ENCODE measurements at places on chromosomes 5 and 9. TPM values are rescaled to one million over a fixed set of nuclear protein-coding genes. Genes with fewer than 3 reads are reported as not detected.

DNA sequence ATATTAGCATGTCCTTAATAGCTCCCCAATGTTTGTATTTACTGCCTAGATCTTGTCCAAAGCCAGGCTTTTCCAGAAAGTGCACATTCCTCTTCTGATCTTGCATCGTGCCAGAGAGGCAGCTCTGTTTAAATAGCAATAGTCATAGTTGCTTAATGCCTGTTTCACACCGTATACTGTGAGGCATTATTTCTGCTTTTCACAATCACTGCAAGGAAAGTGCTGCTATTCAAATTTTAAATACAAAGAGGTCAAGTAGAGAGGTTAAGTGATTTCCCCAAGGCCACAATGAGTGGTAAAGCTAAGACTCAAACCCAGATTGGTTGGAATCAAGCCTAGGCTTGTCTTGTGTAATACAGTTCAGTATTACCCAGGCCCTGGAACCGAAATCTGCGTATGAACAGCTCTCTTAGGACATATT, 153.6 kb downstream of the SNX18 start:
- H3K27me3 ChIP-seq, result no peaks in the 10 kb centered on the region
- no peak overlapping the region for H3K27ac ChIP-seq
- no peaks in the 10 kb centered on the region for H3K36me3 ChIP-seq

The SCGB3A2 gene
- not detected for total RNA-seq

DNA sequence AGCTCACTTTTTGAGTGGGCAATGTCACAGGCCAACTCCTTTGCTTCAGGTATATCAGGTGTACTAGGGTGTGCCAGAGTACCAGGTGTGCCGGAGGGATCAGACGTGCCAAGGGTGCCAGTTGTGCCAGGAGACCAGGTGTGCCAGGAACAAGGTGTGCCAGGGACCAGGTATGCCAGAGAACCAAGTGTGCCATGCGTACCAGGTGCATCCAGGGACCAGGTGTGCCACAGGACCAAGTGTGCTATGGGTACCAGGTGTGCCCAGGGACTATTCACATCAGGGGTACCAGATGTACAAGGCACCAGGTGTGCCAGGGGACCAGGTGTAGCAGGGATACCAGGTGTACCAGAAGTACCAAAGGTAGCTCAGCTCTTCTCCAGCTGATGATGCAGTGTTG, 174.7 kb upstream of the S1PR3 start:
- no peak for DNase-seq
- peaks cover 26% of the 10 kb centered on the region for H3K4me1 ChIP-seq
- no peaks in the 10 kb centered on the region for H3K27me3 ChIP-seq
- no peaks in the 10 kb centered on the region for H3K36me3 ChIP-seq
- no peak overlapping the region for H3K4me3 ChIP-seq
- H3K27ac ChIP-seq, result no peak overlapping the region

The SLC6A3 gene
- not detected for total RNA-seq

The GALNT12 gene
- total RNA-seq, result 0.58 TPM

GRCh38 chr5:21152611-21153010, 1164.6 kb upstream of the CDH18 start:
- no peaks in the 10 kb centered on the region for H3K27me3 ChIP-seq
- no peak overlapping the region for H3K4me3 ChIP-seq
- no peaks in the 10 kb centered on the region for H3K4me1 ChIP-seq
- H3K36me3 ChIP-seq, result no peaks in the 10 kb centered on the region

DNA sequence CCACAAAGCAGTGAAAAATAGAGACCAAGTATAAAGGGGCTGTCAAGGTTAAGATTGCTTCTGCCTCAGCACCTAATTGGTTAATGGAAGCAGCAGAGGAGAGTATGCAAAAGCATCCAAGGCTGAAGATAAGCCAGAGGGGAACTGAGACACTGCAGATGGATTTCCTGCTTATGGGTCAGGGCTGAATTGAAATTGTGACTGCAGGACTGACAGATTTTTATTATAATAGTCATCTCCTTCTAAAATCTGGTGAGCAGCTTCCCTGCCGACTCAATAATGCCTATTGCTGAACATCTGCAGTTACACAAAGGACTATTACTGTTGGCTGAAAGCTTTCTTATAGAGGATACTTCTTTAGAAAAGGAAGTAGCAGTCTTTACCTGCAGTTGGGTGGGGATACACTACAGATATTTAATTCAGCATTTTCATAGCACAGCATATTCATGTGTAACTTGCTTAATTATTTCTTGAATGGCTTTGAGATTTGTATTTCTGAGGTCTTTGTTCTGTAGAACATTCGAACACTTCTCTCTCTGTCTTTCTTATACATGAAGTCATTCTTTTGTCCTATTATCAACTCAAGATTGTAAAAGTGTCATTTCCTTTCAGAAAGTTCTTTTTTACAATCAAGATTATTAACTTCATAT, 363.0 kb upstream of the RIOK2 start:
- no peaks in the 10 kb centered on the region for H3K27me3 ChIP-seq
- no peaks in the 10 kb centered on the region for H3K36me3 ChIP-seq
- no peak for DNase-seq

The KCNMB1 gene
- 1.5 TPM for total RNA-seq

GRCh38 chr9:91746904-91747303, 203.1 kb downstream of the ROR2 start:
- no peak overlapping the region for H3K27ac ChIP-seq
- no peak for DNase-seq
- no peaks in the 10 kb centered on the region for H3K4me1 ChIP-seq

DNA sequence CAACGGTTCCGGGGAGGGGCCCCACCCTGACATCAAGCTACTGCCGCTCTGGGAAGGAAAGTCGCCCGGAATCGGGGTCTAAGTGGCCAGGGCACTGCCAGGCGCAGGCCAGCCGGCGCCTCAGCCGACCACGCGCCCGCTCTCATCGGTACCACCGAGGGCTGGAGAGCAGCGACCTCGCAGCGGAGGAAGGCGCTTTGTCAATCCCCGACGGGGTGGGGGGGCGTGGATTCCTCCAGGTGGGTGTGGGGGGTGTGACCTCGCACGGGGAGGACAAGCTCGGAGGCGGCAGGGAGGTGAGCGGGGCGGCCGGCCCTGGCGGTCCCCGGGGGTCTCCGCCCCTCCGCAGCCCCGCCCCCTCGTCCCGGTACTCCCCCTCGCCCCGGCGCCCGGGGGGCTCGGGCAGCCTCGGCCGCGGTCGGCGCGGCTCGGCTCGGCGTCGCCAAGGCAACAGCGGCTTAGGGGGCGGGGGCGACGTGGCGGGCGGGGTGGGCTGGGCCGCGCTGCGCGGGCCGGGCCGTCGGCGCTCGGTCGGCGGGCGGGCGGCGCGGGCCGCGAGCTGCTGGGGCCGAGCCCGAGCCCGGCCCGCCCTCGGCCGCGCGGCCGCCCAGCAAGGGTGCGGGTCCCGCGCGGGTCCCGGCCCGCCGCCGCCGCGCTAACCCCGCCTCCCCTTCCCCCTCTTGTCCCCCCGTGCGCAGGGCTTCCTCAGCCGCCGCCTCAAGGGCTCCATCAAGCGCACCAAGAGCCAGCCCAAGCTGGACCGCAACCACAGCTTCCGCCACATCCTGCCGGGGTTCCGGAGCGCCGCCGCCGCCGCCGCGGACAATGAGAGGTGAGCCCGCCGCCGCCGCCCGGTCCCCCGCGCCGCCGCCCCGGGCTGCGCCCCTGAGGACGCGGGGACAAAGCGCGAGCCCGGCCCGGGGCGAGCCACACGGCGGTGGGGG, 47.5 kb downstream of the DAB2IP start:
- H3K27ac ChIP-seq, result peak overlapping the region; percentile 84
- H3K4me1 ChIP-seq, result peaks cover 57% of the 10 kb centered on the region
- H3K36me3 ChIP-seq, result no peaks in the 10 kb centered on the region

DNA sequence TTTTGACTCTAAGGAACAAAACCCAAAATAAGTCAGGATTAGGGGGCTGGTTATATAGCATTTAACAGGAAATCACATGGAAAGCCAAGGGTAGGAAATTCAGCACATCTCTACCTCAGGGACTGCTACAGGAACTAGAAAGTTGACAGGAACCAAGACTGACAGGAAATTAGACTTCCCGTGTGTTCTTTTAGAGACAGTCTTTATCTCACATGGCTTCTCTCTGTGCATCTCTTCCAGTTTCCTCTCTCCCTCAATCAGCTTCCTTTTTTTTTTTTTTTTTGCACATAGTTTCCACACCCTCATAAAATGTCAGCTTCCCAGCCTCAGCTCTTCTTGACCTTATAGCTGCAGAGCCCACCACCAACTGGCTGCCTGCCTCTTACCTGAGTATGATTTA, 4.8 kb downstream of the RECK start:
- no peaks in the 10 kb centered on the region for H3K27me3 ChIP-seq
- H3K4me3 ChIP-seq, result no peak overlapping the region
- DNase-seq, result no peak
- H3K4me1 ChIP-seq, result peaks cover 54% of the 10 kb centered on the region

DNA sequence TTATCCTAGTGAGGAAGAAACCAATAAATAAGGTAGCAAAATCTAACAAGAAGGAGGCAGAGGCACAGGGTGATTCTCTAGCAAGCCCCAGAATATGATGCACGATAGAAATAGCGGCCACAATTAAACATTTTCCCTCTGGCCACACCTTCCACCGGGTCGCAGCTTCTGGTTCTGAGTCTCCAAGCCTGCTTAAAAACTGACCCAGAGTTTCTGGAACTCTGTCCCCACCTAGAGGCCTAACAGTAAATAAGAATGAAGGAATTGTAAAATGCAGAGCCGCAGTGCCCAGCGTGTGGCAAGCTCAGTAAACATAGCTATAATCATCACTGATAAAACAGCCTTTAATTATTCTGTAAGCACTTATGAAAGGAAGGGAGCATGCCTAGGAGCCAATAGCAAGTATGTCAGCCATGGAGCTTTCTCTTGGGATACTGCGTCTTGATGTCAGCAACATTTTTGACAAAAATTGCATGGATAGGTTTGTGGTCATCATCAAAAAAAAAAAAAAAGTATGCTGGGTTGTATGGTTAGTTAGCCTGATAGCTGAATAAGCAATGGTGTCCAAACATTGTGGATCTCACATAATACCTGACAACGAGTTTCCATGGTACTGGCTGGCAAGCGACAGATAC, 465.5 kb downstream of the DNAH5 start:
- H3K4me1 ChIP-seq, result no peaks in the 10 kb centered on the region
- H3K27me3 ChIP-seq, result no peaks in the 10 kb centered on the region
- no peak overlapping the region for H3K27ac ChIP-seq
- H3K36me3 ChIP-seq, result no peaks in the 10 kb centered on the region

The FSD1L gene
- 9.9 TPM for total RNA-seq

All from heart right ventricle (tissue), 16 donors.